Stimulated activated CD8-positive, alpha-beta memory T cell treated with anti-CD3 and anti-CD28 coated beads, Interleukin-7, amount 100 ng/mL, for 4 hours (primary cell): ENCODE measurements at places on chromosomes 13 and 19.

- no peak for DNase-seq
These were observed 76.6 kb downstream of the ZIC5 start for GRCh38 chr13:99894840-99895443.

- no peak for DNase-seq
These were observed 245.0 kb downstream of the KLF5 start for GRCh38 chr13:73303851-73304250.

DNA sequence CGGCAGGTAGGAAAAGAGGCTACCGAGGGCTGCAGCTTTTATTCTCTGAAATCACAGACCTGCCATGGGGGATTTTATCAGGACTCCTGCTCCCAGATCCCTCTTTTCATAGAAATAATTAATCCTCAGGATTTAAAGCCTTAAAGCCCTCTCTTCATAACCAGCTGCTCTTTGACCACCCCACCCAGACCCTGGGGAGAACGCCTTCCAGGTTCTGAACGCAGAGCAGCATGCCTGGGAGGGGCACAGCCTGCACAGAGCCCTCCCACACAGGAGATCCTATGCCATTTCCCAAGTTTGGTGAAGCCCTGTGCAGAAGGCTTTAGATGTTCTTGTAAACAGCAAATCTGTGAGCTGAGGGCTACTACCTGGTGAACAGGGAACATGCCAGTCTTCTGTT lies 91.1 kb downstream of the STOML3 start:
- no peak for DNase-seq

GRCh38 chr13:39406688-39407087 lies 196.3 kb downstream of the LHFPL6 start:
- DNase-seq: no peak

- DNase-seq: no peak
These were observed 17.1 kb downstream of the GPATCH1 start for GRCh38 chr19:33098055-33098534.

DNA sequence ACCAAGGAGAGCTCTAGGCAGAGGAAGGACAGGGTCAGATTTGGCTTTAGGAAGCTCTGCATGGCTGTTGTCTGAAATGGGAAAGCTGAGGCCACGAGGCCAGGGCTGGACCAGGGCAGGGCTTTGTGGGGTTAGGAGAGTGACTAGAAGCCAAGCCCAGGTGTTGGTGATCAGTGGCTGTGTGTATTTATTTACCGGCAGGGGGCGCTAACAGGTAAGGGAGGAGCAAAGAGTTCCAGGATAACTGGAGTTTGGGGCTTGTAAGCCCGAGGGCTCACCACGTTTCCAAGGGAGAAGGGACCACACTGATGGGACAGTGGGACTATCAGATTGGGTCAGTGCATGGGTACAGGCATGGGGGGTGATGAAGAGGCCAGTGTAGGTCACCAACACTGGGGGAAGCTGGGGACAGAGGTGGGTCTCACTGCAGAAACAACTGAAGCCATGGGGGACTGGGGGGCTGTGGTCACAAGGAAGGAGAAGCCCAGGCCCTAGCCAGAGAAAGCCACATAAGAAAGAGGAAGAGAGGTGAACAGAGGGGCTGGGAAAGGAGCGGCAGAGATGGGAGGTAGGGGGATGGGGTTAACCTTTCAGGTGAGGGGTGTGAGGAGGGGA lies 3.9 kb downstream of the TMEM147 start:
- peak; percentile 27 for DNase-seq

DNA sequence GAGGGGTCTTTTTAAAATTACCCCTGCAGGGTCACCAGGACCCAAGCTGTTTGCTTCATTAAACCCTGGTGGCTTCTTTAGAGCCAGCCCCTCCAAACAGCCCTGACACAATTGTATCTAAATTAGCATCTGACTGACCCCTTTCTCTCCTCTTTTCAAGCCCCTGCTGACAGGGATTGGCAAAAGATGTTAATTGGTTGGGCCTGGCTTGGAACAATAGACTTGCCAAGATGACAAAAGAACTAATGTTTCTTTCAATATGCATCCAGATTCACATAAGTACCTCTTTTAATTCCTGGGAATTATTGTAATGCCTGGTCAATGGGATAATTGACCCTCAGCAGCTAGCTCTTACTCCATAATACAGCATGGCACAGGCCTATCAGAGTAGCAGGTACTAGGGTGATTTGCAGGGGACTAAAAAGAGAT lies 140.8 kb downstream of the SHISA2 start:
- DNase-seq: no peak

DNA sequence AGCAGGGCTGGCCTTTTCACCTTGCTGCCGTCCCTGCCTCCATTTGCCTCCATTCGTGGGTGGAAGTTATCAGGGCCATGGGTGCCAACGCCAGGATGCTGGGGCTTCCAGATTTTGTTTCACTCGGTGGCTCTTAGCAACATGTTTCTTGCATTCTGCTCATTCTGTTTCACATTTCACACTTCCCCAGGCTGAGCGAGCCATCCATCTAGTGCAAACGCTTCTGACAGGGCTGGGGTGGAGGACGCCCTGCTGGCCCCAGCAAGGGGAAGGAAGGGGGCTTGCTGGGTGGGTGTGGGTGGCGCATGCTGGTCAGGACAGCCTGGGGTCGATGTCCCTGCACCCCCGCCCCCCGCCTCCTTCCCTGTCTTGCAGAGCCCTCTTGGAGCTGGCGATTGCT lies 165.2 kb downstream of the URI1 start:
- no peak for DNase-seq

DNA sequence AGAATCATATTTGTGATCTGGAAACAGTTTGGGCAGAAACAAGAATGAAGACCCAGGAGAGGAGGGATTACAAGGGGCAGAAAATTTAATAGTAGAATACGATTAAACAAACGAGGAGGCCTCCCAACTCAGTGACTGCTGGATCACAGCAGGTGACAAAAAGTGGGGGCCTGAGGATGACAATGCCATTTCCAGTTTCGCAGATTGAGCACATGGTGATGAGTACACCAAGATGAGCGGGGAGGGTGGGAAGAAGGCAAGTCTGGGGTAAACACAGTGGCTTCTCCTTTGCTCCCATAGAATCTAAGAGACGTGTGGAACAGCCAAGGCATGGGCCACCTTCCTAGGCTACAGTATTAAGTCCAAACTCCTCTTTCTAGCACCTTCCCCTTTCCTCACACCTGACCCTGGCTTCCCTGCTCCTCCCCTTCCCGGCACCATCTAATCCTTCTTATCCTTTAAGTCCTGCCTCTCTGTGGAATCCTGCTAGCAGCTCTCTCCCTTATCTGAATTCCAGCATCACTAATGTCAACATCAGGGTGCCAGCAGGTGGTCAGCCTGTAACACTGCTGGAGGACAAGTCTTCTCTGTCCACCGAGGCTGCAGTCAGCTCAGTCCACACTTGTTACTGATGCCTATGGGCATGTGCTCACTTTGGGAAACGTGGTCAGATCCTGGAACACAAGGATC lies 13.5 kb downstream of the ATP7B start:
- no peak for DNase-seq

DNA sequence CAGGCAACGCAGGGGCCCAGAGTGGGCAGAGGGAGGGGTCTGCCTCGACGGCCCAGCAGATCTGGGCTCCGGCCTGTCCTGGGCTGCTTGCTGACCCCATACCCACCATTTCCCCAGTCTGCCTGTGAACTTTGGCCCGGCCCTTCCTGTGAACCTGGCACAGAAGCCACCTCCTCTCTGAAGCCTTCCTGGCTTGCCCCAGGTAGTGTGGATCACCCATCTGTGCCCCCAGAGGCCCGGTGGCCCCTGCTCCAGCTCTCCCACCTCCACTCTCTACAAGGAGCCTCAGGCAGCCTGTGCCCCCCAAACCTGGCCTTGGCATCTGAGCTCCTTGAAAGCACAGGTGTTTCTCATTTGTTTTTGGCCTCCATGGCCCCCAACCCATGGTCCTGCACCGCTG lies 15.7 kb downstream of the PLEKHF1 start:
- DNase-seq: no peak

DNA sequence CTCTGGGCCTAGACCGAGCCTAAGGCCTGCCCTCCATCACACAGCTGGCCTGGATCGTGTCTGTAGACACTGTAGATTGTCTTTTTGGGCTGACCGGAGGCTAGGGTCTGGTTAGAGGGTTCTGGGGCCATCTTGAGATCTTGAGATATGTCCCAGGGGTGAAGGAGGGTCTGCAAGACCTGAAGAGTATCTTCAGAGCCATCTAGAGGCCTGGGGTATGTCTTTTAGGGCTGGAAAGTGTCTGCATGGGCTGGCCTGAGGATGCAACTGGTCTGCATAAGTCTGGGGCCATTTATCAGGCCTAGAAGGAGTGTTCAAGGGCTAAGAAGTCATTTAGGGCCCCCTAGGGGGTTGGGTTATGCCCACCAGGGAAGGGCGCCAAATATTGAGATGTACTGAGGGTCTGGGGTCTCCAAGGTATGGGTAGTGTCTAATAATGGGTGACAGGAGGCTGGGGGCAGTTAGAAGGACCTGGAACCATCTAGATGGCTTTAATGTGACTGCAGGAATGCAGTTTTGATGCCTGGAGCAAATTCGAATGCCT lies 555 bp downstream of the SCAF1 start:
- DNase-seq: no peak

- no peak for DNase-seq
These were observed 21.0 kb upstream of the N4BP2L1 start for GRCh38 chr13:32448972-32449371.

- no peak for DNase-seq
These were observed 5.8 kb downstream of the PCDH9 start for GRCh38 chr13:67224148-67224846.

- no peak for DNase-seq
These were observed 88.9 kb upstream of the NBEA start for GRCh38 chr13:34853161-34853560.

- DNase-seq: no peak
These were observed 109.2 kb upstream of the MCF2L start for GRCh38 chr13:112859817-112860190.

GRCh38 chr13:44698066-44698465 lies 121.9 kb upstream of the TSC22D1 start:
- no peak for DNase-seq

DNA sequence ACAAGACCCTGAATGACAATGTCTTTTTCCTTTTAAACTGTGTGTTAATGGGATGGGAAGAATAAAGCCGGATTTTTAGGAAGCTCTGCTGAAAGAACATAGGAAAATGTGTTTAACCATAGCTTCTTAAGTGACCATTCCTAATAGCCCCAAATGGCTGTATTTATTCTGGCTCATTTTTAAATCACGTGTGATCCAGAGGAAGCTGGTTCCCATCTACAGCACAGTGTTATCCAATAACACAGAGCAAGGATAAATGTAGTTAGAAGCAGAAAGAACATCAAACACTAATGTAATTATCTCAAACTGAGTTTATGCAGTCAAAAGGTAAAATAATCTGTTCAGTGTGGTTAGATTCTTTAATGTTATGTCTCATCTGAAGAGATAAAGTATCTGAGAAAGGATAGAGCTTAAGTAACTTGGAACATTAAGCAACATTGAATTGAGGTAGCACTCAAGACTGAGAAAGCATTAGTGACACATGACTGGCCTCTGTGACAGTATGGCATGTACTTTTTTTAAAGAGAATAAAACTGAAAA lies 853.3 kb downstream of the GPC5 start:
- no peak for DNase-seq

GRCh38 chr19:55304279-55304978 lies 20.6 kb downstream of the BRSK1 start:
- DNase-seq: no peak
